ENCODE measurements at places on chromosomes 5 and 9.

GRCh38 chr9:89814340-89815040 lies 209.7 kb downstream of the GADD45G start:
- no peak for DNase-seq

DNA sequence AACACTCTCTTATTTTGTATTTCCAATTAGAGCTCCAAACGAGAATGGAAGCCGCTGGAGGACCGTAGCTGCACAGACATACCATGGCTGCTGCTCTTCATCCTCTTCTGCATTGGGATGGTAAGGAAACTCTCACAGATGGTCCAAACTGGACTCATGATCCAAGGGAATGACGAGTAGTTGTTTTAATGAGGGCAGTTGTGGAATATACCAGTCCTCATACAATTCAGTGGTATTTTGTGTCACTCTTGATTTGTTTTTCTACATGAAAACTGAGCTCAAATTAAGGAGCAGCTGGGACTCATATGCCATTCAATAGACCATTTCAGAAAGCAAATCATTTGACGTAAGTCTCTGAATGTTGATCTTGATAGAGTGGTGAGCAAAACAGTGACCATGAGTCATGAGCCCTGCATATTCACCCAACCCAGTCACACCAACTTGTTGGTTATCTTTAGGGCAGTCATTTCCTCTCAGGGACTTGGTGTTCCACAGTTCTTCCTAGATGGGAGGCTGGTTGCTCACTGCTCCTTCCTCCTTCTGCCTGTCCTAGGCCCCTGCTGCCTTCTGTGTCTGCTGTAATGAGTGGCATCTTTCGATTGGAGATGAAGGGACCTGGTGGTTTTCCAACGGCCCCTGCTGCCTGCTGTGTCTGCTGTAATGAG lies 54.9 kb downstream of the SLC44A1 start:
- peak; percentile 22 for DNase-seq

DNA sequence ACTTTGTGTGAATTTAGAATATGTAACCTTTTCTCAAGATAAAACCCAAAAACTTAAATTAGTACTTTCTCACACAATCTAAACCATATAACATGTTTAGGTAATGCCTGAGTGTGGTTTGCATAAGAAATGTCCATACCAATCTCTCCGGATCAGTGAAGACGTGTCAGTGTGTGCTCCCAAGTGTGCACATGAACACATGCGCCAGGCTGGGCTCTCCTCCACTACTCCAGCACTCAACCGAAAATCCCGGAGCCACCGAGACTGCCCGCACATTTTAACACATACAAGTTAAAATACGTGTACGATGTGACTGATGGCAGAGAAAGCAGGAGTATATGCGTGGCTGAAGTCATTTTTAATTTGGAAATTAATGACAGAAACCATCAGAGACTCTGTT lies 658.4 kb downstream of the EFNA5 start:
- DNase-seq = no peak

- no peak for DNase-seq
Observed at GRCh38 chr5:133715616-133716015, 103.3 kb upstream of the FSTL4 start.

DNA sequence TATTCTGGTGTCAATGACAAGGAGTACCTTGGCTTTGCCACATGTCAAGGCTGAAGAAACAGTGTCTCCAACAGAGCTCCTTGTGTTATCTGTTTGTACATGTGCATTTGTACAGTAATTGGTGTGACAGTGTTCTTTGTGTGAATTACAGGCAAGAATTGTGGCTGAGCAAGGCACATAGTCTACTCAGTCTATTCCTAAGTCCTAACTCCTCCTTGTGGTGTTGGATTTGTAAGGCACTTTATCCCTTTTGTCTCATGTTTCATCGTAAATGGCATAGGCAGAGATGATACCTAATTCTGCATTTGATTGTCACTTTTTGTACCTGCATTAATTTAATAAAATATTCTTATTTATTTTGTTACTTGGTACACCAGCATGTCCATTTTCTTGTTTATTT lies 19.8 kb downstream of the CD274 start:
- no peak for DNase-seq

DNA sequence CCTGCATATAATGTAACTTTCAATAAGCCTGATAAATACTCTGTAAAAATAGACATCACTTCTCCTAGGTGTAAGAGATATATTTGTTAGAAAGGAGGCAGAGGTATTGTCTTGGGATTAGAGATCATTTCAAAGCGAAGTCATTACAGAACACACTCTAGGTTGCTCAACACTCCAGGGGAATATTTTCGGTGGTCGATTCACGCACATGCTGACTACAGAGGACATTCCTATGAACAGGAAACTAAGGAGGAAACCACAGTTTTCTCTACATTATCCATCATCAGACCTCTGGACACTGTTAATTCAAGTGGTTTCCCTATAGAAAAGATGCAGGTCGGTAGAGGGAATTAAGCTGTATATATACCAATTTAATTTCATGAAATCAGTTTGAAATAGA lies 370.0 kb downstream of the NDUFS4 start:
- no peak for DNase-seq

- DNase-seq = no peak
Observed at GRCh38 chr5:132556153-132556762, 519 bp upstream of the RAD50 start.

DNA sequence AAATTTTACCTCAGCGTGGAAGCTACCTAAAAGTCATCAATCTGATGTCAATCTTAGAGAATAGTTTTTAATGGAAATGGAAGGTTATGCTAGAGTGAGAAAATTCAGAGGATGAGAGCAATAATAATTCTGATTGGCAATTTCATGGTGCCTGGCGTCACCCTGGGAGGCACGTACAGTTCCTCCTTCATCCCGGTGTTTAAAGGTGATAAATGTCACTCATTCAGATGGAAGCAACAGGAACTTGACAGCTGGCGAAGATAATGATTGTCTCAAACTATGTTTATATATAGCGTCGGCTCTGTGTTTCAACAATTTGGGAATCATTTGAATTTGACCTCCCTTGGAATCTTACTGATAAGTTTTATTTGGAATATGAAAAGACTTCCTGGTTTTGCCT lies 108.4 kb downstream of the MED10 start:
- no peak for DNase-seq

GRCh38 chr9:109771087-109771486 lies 8.9 kb upstream of the PALM2AKAP2 start:
- DNase-seq = no peak

DNA sequence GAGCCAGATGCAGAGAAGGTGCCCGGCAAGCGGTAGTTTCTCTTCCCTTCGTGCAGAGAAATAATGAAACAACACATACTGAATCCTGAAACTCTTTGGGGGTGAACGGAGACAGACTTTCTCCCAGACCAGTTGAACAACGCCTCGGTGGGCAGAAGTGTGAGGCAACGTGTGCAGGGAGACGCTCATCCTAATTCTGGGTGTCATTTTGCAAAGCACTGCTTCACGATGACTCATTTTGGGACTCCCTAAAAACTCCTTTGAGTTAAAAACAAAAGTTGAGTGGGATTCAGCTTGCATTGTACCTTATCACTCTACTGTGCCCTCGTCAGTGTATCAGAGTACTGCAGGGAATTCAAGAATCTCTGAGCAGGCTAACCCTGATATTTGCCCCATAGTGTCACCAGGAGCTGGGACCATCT lies 3.5 kb upstream of the NEK6 start:
- DNase-seq = no peak

DNA sequence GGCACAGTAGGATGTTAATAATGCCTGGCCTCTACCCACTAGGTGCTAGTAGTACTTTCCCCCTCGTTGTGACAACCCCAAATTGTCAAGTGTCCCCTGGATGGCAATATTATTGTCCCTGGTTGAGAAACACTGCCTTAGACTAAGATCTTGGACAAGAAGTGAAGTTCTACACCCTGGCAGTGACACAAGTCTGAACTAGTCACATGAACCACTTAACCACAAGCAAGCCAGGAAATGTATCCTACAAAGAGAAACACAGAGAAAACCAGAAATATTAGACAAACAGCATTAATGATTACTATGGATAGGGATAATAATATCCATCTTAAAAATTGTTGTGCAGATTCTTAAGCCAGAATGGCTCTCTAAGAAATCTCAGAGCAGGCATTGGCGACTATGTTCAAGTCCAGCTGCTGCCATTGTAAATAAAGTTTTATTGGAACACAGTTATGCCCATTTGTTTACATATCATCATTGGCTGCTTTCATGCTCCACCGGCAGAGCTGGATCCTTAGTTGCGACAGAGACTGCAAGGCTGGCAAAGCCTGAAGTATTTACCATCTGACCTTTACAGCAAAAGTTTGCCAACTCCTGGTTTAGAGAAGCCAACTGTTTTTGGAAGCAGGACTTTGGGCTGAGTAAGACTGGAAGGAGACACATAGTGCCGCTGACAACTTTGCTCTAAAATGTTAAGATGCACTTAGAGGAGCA lies 80.8 kb downstream of the NTRK2 start:
- DNase-seq = no peak

GRCh38 chr5:30752015-30752414 lies 441.5 kb upstream of the CDH6 start:
- DNase-seq = no peak

DNA sequence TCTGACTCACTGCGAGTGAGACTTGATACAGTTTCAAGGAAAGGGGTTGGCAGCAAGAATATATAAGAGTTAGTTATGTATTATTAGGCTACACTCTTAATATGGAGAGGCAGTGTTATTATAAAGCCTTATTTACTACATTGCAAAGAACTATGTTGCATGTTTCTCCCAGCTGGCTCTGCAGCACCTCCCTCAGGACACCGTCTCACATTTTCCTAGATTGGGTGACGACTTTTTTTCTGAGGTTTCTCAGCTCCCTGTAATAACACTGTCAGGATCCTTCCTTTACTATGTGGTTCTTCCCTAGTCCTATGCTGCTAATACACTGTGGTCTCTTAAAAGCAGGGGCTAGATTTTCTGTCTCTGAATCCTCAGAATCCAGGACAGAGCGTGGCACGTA lies 153.7 kb downstream of the INSYN2B start:
- no peak for DNase-seq

DNA sequence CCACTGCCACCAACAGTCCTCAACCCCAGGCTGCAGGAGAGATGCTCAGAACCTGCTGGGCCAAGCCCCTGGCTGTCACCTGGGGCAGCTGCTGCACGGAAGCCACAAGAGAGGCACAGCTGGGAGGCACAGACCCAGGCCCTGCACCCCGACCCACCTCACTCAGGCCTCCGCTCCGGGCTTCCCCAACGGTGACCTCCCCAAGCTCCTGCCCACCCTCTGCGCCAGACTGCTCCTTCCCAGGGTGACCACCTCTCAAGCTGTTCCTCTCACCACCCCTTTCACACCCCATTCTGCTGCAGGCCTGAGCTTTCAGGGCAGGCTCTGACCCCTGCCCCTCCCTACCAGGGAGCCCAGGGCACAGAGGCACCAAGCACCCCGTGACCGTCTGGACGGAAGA lies 33.0 kb downstream of the VAV2 start:
- no peak for DNase-seq

DNA sequence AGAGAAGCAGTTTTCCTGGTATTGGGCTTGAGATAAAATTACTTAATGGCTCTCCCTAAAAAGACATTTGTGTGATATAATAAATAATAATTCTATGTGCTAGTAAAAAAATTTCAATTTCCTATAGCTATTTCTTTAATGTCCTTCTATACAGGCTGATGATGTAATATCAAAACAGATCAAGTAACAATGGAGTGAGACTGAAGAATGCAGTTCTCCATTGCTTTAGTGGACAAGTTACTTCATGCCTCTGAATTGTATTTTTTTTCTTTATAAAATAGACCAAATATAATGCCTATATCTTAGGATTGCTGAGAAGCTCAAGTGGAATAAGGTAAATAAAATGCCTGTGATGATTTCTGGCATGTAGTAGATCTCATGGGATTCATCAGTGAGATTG lies 35.6 kb upstream of the NEURL1B start:
- DNase-seq = no peak

- DNase-seq = no peak
Observed at GRCh38 chr9:115373000-115373709, 255.2 kb upstream of the TNC start.

DNA sequence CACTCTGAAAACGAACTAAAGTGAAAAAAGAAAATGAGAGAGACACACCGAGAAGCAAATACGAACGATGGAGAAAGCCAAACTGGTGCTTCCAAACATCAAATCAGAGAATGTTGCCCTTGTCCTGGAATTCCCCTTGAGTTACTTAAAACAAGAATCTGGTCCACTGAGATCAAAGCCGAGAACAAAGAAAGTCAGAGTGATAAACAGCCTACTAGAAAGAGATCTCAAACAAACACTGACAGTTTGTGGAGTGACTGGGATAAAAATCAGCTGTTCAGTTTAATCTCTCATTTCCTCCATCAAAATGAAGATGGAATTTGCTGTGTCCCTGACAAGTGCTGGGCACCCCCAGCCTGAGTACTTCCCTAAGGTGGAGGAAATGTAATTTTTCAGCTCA lies 582.6 kb downstream of the NR2F1-AS1 start:
- no peak for DNase-seq

DNA sequence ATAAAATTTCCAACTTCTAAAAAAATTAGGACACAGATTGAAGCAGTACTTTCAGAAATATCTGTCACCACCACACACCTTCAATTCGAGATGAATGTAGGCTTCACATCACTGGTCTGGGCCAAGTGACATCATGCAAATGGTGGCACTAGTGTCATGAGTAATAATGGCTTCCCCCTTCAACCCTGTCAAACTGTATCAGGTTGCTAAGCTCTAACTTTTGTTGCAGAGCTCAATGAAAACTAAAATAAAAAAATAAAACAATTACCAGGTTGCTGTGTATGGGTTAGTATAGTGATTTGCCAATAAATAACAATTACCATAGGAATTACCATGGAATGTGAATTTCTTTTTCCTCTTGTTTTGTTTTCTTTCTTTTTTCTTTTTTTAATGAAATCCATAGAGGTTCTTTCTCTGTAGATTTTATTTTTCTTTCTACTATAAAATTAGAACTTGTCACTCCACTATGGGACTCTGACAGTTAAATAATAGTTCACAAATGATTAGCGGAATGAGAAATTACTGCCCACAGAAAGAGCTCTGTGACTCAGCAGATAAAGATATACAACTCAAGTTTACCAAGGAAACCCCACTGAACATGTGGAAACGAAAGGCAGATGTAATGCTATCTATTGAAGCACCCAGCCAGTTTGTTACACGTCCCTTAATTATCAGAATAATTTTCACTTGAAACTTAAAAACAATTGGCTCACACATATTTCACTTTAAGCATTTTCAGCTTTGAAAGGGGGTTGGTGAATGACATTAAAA lies 783.8 kb upstream of the WWC1 start:
- no peak for DNase-seq

- DNase-seq = no peak
Observed at GRCh38 chr9:125674981-125675973, 31.7 kb downstream of the MAPKAP1 start.

DNA sequence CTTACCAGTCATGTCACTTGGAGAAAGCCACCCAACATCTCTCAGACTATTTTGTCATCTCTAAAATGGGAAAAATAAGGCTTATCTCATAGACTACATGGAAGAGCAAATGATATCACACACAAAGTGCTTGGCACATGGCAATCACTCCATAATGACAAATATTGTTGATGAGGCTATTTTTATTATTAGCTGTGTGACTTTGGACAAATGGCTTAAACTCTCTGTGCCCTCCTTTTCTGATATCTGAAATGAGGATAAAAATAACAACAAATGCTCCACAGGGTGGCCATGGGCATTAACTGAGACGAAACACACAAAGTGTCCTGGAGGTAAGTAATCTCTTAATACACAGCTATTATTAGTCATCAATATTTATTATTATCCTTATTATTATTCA lies 125.5 kb upstream of the HAND1 start:
- DNase-seq = no peak
